ENCODE measurements at places on chromosomes 7 and 10.

DNA sequence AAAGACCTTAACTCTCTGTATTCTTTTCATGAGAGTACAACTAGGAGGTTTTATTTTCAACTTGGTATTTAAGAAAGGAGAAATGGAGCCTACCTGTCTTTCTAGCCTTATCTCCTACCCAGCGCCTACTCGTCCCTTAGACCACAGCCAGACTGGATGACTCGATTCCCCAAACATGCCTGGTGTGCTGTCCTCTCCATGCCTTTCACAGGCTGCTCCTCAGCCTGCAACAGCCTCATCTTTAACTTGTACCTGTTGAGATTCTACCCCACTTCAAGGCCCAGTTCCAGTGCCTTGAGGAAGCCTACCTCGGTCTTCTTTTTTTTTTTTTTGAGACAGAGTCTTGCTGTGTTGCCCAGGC is 29.4 kb downstream of the CPA1 start:
- DNase-seq = no peak

DNA sequence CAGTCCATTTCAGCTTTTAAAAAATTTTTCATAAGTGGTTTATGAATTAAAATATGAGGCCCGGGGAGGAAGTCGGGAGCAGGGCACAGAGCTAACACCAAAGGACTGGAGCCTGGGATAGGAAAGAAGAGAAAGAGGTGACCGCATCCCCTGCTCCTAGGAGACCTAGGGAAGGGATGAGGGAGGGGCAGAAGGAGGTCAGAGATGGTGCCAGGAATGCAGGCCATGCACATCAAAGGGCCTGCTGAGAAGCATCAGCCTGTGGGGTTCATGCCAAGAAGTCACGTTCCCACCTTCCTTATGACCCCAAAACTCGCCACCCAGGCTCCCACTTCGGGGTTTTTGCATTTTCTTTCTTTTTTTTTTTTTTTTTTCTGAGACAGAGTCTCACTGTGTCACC is 14.7 kb upstream of the TOMM7 start:
- DNase-seq = no peak

- no peak for DNase-seq
Observed at GRCh38 chr7:64879086-64879730, 23.9 kb upstream of the ZNF273 start.

GRCh38 chr7:45876519-45876918 is 3.6 kb upstream of the CCDC201 start:
- DNase-seq = no peak

DNA sequence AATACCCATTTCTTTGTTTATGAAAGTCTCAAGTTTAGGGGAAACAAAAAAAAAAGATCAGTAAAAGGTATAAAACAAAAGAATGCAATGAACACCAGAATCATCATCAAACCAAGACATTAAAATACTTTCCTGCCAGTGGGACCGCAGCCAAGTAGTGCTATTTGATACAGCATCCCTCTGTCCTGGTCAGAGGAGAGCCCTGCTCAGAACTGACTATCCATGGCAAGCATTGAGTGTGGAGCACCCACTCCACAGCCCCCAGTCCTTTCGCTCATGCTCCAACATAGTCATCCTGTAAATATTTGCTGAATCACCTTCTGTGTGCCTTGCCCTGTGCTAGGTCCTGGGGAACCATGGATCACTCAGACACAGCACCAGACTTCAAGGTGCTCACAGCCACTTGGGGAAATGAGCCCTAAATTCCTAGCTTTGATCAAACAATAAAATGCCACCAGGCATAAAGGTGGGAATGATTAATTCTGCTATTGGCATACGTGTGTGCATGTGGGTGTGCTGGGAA is 213.6 kb upstream of the TBX20 start:
- DNase-seq = no peak

- DNase-seq = no peak
Observed at GRCh38 chr7:12146813-12147212, 64.3 kb upstream of the TMEM106B start.

- no peak for DNase-seq
Observed at GRCh38 chr7:12074889-12075288, 136.2 kb upstream of the TMEM106B start.

- DNase-seq = no peak
Observed at GRCh38 chr7:2030475-2031450, 202.0 kb downstream of the MAD1L1 start.

DNA sequence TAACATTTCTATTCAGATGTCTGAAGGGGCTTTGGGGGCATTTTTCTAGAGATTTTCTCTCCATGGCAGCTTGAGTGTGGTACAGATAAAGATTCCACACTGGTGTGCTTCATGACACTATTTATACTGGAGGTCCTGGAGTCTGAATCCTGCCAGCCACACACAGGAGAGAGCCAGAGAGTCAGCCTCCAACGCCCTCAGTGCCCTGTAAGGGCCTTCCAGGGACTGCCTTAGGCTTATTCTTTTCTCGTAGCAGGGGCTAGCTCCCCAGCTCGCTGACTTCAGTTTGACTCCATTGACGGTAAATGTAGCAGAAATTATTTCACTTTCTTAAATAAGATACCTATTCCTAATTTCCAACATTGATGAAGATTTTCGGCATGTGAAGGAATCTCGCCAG is 100.9 kb downstream of the VSTM2A start:
- no peak for DNase-seq

GRCh38 chr10:104648421-104648820 is 7.3 kb downstream of the SORCS3 start:
- DNase-seq = no peak

DNA sequence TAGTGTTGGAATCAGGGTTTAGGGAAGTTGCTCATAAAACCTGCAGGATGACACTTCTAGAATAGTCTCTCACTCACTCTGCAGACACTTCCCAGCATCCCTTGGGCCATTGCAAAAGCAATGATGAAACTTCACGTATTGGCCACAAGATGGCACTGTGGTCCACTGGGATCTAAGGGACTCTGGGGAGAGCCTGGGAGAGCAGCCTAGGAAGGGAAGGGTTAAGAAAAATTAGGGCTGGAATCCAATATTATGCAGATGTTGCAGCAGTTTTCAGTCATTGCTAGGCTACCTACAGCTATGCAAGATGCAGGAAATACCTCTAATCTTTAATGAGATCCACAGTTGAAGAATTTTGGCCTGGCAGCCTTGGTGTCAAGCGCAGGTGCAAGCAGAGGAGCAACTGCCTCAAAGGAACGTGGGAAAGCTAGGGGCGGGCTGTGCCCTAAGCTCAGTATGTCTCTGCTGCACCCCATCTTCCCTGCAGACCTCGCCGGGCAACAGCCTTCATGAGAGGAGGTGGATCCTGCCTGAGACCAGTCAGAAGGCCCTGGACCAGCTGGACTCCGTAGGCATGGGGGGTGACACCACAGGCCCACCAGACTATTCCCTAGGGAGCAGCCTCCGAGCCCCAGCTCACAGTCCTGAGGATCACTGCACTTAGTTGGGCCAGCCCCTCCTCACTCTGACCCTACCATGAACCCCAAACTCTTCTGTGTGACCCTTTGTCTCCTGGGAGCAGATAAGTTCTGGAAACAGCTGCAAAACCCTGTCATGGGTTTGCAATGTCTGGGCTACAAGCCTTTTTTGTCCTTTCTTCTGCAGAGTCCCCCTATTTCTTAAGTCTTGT is 127.9 kb upstream of the PRSS58 start:
- DNase-seq = peak; percentile 76

DNA sequence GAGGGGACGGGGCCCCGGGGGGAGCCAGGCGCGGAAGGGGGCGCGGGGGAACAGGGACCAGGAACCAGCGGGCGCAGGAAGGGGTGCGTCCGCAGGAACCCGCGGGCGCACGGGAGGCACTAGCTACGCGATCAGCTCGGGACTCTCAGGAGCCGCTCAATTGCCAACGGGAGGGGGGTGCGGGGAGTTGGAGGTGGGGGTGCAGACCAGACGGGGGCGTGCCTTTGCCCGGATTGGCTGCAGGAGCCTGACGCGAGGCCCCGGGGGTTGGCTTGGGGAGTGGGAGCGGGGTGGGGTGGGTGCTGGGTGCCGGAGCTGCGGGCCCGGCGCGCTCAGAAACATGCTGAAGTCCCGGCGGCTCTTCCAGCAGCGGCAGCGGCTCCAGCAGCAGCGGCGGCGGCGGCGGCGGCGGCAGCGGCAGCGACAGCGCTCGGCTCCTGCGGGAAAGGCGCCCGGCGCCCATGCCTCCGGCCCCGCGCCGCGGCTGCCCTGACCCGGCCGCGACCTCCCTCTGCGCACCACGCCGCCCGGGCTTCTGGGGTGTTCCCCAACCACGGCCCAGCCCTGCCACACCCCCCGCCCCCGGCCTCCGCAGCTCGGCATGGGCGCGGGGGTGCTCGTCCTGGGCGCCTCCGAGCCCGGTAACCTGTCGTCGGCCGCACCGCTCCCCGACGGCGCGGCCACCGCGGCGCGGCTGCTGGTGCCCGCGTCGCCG is at the start of gene ADRB1:
Gene ADRB1 (plus strand): TSS at position 335 of the 715 bp plus-strand sequence. CDS start 267 bp downstream, at position 602.
- peak; percentile 23 for DNase-seq

DNA sequence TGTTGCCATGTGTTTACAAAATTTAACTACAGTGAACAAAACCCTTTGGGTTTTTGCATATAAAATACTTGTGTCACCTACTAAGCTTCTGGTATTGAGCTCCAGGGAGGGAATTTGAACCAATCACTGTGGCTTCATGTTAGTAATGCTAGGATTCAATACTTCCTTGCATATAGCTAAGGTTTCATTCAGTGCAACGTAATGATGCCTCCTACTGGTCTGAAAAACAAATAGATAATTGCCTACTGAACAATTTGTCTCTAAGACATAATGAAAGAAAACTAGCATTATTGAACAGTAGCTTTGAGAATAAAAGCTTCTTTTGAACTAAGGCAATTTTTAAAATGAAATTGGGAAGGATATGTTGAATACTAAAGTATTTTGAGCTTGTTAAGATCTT is 244.4 kb downstream of the ZWINT start:
- no peak for DNase-seq

- no peak for DNase-seq
Observed at GRCh38 chr7:82319674-82320118, 123.9 kb downstream of the CACNA2D1 start.

DNA sequence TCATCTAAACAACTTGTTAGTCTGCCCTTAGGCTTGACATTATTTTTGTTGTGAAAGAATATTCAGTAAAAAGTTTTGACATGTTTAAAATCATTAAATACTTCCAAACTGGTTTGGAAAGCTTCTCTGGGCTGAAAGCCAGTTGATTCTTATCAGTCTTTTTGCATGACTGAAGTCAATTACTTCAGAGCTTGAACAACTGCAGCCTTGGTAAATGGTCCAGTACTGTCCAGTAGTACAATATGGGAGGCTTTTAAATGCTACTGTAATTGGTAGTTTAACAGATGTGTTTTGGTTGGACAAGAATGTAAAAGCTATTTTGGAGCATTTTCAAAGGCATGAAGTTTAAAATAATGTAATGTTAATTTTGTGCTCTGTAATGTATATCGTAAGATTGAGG is 103.4 kb downstream of the SDK1 start:
- DNase-seq = no peak

DNA sequence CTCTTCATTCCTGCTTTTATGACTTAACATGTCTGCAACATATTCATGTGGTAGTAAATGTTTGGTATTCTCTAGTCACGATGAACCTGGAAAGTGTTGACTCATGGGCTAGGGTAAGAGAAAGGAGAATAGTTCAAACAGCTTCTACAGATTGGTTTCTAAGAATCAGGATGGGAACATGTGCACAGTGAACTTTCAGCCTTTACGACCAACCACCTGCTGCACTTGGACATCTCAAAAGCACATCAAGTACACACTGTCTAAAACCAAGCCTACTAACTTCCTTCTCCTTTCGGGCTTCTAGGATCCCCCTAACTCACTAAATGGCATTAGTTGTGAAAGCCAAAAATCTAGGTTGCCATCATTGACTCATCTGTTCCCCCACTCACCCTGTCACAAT is 85.5 kb downstream of the CUL2 start:
- no peak for DNase-seq

GRCh38 chr7:66913118-66914037 is 7.6 kb upstream of the TMEM248 start:
- DNase-seq = no peak

GRCh38 chr10:22550732-22551131 is 163.6 kb downstream of the PIP4K2A start:
- peak; percentile 55 for DNase-seq

GRCh38 chr10:30038781-30039536 is 20.4 kb downstream of the JCAD start:
- no peak for DNase-seq

DNA sequence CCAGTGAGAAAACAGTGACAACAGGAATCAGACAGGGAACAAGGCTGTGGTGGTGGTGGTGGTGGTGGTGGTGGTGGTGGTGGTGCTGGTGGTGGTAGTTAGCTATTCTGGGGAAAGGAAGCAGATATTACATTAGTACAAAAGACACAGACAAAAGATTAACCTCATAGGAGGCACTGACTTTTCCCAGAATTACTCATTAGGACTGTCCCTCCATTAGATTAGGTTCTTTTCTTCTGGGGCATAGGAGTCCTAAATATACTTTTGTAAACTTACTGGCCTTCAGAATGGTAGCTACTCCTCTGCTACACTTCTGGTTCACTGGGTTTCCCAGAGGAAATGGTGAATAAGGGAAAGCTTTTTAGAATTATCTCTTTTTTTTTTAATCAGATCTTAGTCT is 156.6 kb upstream of the SEMA3D start:
- no peak for DNase-seq

GRCh38 chr7:42338916-42339540 is 102.0 kb upstream of the GLI3 start:
- DNase-seq = no peak

GRCh38 chr10:71064413-71065118 is 147.8 kb upstream of the UNC5B start:
- peak; percentile 3 for DNase-seq

DNA sequence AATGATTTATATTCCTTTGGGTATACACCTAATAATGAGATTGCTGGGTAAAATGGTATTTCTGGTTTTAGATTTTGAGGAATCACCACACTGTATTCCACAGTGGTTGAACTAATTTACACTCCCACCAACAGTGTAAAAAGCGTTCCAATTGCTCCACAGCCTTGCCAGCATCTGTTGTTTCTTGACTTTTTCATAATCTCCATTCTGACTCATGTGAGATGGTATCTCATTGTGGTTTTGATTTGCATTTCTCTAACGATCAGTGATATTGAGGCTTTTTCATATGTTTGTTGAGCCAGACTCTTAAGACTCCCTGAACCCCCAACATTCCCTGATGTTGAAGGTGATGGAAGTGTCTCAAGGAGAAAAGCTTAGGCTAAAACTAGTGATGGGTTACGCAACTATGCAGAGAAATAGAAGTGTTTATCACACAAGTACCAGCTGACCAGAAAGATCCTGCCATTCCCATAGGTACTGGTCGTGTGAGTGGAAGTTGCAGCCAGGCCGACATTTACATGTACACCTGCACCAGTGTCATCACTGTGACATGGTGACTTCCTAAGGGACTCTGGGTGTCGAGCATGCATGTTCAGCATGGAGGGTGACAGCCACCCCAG is 711.2 kb upstream of the NRP1 start:
- DNase-seq = peak; percentile 3

DNA sequence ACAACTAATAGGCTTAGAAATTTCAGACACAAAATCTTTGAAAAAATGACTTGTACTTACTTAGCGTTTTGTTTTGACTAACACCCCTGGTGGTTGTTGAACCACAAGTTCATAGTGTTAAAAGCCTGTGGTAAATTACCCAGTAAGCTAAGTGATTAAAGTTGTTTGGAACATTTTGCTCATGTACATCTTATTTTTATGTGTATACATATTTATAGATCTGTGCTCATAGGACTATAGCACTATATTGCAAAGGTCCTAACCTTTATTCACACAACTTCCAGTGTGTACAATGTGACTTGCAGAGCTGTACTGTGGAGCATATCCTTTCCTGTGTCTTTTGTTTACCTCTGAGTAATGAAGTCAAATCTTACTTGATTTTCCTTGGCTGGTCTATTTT is 79.6 kb downstream of the BMPR1A start:
- peak; percentile 68 for DNase-seq

GRCh38 chr10:71486484-71487114 is 89.9 kb downstream of the CDH23 start:
- peak; percentile 38 for DNase-seq

All from activated CD4-positive, alpha-beta T cell treated with anti-CD3 and anti-CD28 coated beads, Interleukin-10, Interleukin-2, amounts not matched to agents 100 ng/mL and 50 ng/mL, durations not matched to agents 16 hours and 8 hours (primary cell).